ENCODE measurements at places on chromosomes 12 and 14.

- DNase-seq, result no peak
Observed at GRCh38 chr14:90276646-90277367, 20.5 kb downstream of the PSMC1 start.

- no peak for DNase-seq
Observed at GRCh38 chr14:74407801-74408154, 18.2 kb downstream of the SYNDIG1L start.

DNA sequence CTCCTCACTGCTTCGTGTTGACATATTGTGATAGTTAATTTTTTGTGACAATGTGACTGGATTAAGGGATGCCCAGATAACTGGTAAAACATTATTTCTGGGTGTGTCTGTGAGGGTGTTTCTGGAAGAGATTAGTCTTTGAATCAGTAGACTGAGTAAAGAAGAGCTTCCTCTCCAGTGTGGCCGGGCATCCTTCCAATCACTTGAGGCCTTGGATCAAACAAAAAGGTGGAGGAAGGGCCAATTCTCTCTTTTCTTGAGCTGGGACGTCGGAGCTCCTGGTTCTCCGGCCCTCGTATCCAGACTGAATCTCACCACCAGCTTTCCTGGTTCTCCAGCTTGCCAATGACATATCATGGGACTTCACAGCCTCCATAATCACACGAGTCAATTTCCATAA, 240.4 kb downstream of the CHST11 start:
- no peak for DNase-seq

DNA sequence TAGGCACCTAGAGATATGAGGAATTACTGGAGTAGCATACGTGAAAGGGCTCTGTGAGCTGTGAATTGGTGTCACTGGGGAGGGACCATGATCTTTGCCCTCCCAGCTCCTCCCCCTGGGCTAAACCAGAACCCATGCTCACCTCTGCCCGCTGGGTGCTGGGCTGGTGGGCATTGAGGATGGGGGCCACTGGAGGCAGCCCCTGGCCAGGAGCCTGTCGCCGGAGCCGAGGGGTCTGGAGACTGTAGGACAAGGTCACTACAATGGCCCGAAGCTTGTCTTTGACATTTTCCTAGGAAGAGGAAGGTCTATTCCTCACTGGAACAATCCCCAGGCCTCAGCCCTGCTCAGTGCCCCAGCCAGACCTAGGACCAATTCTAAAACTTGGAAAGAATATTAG, 11.6 kb downstream of the ITGA7 start:
- no peak for DNase-seq

GRCh38 chr12:67220065-67220464, 49.1 kb upstream of the CAND1 start:
- DNase-seq, result peak; percentile 10

DNA sequence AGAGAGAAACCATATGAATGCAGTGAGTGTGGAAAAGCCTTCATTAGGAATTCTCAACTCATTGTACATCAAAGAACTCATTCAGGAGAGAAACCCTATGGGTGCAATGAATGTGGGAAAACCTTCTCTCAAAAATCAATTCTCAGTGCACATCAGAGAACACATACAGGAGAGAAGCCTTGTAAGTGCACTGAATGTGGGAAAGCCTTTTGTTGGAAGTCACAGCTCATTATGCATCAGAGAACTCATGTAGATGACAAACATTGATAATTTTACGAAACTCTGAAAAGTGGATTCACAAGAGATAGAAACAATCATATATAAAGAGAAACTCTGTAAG, 22.9 kb downstream of the ZNF268 start:
- DNase-seq, result no peak

GRCh38 chr14:93994919-93995682, 2.0 kb upstream of the CCDC197 start:
- no peak for DNase-seq

- peak; percentile 55 for DNase-seq
Observed at GRCh38 chr12:6201213-6201608, 1.0 kb downstream of the CD9 start.

- DNase-seq, result no peak
Observed at GRCh38 chr14:72573725-72574417, 320.0 kb downstream of the DPF3 start.

GRCh38 chr12:34301251-34302130, 279.2 kb downstream of the ALG10 start:
- DNase-seq, result no peak

GRCh38 chr12:106722837-106723236, 51.6 kb upstream of the RIC8B start:
- DNase-seq, result no peak

DNA sequence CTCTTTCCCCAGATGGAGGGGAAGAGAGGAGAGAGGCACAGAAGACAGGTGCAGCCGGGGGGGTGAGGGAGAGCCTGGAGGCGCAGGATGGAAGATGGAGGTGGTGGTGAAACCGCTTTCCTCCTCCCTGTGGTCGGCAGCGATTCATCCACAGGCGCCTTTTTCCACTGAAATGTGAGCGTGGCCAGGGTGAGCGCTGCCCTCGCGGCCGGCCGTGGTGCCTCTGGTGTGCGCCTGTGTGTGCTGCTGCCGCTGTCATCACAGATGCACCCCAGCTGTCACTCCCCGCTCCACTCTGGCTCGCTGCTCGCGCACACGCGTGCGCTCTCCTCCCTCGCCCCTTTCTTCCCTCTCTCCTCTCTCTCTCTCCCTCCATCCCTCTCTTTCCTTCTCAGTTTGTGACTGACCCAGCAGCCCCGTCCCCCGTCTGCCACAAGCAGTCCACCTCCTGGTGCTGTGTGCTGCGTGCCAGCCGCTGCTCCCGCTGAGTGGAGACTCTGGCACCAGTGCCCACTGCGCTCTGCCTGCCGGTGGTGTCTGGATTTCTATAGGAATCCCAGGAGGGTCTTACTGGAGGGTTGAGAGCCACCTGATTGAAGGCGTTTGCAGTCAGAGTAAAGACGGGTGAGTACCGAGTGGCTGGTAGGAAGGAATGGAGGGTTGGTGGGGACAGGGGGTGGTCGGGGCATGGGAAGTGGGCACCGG, at the start of gene LRTM2:
Gene LRTM2 (plus strand): TSS at position 375 of the 705 bp plus-strand sequence. CDS start 7,584 bp downstream, outside the sequence.
- no peak for DNase-seq

DNA sequence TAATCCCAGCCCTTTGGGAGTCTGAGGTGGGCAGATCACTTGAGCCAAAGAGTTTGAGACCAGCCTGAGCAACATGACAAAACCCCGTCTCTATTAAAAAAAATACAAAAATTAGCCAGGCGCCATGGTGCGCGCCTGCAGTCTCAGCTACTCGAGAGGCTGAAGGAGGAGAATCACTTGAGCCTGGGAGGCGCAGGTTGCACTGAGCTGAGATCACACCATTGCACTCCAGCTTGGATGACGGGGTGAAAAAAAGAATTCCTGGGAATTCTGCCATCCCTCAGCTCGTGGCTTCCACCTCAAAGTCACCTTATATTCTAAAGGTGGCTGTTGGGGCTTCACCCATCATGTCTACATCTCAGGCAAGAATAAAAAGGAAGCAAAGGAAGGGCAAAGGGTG, 12.9 kb downstream of the BCL2L14 start:
- no peak for DNase-seq

DNA sequence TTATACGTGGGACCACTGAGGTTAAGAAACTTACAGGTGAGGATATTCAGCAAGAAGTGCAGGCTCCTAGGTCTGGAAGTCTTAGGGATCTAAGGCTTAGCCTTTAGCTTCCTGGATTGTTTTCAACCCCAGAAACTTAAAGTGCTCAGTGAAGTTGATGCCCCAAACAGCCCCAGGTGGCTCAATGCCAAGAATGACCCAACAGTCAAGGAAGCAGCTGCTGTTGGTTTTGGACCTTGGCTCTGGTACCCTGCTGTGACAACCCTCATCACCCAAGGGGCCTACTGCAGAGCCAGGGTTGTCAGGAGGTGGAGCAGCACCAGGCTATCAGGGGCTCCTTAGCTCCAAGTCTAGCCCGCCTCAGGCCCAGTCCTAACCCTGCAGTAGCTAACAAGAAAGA, 36.8 kb downstream of the VDR start:
- DNase-seq, result no peak

DNA sequence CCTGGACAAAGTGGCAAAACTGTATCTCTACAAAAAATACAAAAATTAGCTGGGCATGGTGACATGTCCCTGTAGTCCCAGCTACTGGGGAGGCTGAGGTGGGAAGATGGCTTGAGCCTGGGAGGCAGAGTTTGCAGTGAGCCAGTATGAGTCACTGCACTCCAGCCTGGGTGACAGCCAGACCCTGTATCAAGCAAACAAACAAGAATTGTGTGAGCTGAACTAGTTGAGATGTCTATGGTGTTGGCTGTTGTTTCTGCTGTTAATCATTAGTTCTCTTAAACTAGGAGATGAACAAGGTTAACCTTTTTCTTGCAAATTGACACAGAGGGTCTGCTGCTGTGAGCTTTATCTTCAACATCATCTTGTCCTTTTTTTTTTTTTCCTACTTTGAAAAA, 23.6 kb downstream of the RASSF3 start:
- DNase-seq, result no peak

DNA sequence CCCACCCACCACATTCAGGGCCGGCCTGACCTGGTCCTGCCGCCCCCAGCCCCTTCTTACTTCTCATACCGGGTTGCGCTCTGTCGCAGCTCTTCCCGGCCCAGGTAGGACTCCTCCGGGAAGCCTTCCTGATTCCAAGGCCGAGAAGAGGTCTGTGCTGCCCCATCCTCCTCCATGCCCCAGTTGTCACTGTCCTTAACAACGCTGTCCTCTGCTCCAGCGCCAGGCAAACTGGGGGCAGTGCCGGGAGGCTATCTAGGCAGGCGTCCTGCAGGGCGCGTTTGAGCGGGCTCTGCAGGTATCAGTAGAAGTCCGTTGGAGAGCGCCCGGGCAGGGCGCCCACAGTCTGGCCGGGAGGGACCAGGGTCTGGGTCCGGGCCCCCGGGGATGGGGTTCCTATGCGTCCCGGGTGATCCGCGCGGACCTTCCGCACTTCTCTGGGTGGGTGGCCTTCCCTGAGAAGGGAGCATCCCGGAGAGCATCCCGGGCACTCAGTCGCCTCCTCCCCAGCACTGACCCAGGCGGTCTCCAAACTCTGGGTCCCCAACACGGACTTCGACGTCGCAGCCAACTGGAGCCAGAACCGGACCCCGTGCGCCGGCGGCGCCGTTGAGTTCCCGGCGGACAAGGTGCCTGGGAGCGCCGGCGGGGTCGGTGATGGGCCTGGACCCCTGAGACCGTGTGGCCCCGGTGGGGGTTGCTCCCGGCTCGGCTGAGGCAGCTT, 900 bp downstream of the AMN start:
- no peak for DNase-seq

GRCh38 chr12:100229876-100230275, 29.3 kb downstream of the ACTR6 start:
- DNase-seq, result no peak

- DNase-seq, result no peak
Observed at GRCh38 chr14:104445086-104445485, 134.5 kb upstream of the C14orf180 start.

Measured in SK-N-DZ (cell line).